ENCODE measurements at places on chromosomes 2 and 18.

DNA sequence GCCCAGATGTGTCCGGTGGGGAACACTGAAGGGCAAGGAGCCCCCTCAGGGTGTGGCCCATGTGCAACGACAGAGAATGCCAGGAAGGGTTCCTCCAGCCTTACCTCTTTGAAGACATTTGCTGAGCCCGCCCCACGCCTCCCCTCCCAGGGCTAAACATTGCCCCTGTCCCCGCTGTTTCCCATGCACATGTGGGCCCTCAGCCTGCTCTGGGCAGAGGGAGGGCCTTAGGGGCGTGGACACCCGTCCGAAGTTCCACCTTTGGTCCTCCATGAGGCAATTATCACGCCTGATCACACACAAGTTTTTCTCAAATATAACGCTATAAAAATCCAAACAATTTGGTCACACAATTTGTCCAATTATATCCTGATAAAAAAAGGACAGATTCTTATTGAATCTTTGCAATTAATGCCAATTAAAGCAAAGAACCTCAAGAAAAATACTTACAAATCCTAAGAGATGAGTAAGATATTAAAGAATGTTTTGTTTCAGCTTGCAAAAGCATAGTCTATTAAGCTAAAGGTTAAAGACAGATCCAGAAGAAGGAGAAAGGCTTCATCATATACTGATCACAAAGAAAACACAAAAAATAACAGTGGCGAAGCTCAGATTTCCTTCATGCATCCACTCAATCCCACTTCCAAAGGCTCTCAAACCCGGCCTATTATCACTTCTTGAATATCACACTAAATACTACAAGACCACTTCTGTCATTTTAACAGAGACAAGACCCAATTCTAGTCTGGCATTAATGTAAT is 55.2 kb upstream of the LDLRAD4 start:
- DNase-seq = no peak

DNA sequence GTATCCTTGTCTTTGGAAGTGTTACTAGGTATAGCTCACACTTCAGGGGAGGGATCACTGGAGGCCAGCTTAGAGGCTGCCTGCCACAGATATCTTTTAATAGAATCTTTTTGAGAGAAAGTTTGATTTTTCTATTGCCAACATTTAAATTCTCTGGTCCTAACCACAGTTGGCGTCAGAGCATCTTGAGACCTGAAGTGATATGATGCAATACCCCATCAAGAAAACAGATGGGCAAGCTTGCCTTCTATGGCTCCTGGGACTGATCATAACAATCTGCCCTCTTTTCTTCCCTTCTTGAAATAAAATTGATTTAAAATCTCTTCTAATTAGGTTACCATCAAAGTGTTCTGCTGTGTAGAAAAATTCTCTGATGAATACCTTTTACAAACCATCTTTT is 105.5 kb upstream of the ACKR3 start:
- DNase-seq = no peak

GRCh38 chr2:198371921-198372543 is 567.6 kb downstream of the PLCL1 start:
- DNase-seq = no peak

GRCh38 chr2:84703831-84704230 is 177.1 kb downstream of the TRABD2A start:
- DNase-seq = no peak

DNA sequence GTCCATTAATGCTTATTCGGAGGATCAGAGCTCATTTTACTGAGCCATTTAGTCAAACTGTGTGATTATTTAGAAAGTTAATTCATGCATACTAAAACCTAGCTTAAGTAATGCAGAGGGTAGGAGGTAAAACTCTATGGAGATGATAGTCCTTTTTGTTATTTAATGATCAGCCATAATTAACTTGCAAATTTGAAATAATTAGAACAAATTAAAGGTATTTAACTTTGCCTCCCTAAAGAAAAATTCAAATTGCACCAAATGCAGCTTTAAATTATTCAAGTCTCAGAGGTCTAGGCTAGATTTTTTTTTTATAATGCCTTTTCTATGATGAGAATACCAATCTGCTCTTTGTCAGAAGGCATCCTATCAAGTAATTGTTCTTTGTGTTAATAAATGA is 310.9 kb downstream of the KIAA1328 start:
- DNase-seq = no peak

DNA sequence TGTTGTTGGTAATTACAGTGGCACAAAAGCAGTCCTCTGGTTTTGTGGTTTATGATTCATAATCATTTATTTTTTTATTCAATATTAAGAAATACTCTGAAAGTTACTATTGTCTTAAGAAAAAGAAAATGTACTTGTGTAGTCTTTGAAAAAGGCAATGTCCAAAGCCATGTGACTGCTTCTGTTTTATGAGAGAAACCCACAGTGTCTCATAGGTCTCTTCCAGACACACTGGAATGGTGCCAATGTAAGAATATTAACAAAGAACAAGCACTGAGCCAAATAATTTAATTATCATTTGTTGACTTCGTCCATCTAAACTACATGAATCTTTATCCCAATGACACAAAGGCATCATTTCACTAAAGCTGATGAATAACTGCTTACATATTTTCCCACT is 62.5 kb downstream of the RPRM start:
- no peak for DNase-seq
